ENCODE measurements at places on chromosomes 16 and 17.
A peak's percentile ranks its signal among the peaks of the same experiment; 100 is the strongest.

GRCh38 chr16:70251629-70252354 lies at the start of gene EXOSC6:
Gene EXOSC6, minus strand, starts transcription at chr16:70251940. Its CDS starts 40 bp downstream, at chr16:70251900.
- peak; percentile 92 for DNase-seq

GRCh38 chr17:8222630-8223355 lies 12.4 kb upstream of the AURKB start:
- peak; percentile 90 for DNase-seq

- DNase-seq = no peak
Measured at GRCh38 chr17:36929851-36930582, 7.3 kb upstream of the LHX1 start.

GRCh38 chr17:35713069-35713728 lies 18.2 kb upstream of the RASL10B start:
- no peak for DNase-seq
